Suppressor macrophage (primary cell): ENCODE measurements at places on chromosomes 2 and 18.
A peak's percentile ranks its signal among the peaks of the same experiment; 100 is the strongest.

- no peak for DNase-seq
These were observed 34.6 kb upstream of the SLC14A1 start for GRCh38 chr18:45689396-45689795.

- DNase-seq = no peak
These were observed 296.2 kb upstream of the SALL3 start for GRCh38 chr18:78683191-78684010.

GRCh38 chr18:25289001-25289631 is 62.9 kb downstream of the ZNF521 start:
- DNase-seq = no peak

- DNase-seq = no peak
These were observed 98.5 kb downstream of the MCFD2 start for GRCh38 chr2:46816846-46817726.

GRCh38 chr18:14948163-14948540 is 200.2 kb downstream of the ANKRD30B start:
- DNase-seq = no peak

DNA sequence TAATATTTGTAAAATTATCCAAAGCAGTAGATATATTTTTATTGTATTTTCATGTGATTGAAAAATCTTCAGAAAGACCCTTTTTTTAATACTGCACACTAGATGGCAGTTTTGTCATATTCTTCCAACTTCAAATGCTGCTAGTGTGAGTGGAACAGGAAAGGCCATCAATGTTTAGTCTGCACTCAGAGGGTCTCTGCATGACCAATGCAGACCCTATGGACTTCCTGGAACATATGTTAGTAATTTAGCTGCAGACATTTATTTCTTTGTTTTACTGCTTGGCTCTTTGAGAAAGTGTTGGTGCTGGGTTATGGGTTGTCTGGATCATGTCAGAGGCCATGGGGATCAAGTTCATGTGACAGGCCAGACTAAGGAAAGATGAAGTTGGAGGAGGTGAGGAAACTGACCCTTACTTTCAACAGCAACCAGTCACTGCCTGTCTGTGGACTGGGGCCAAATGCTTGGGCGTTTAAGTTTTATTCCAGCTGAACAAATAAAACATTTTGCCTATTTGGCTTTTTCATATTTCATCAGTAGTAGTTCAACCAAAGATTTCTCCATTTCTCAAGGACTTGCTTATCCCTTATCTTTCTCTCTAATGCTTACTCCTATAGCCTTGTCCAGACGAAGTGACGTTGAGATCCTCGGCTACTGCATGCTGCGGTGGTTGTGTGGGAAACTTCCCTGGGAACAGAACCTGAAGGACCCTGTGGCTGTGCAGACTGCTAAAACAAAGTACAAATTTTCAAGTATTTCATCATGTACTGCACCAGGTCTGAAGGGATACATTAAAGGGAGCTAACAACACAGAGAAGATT is 84.8 kb downstream of the VRK2 start:
- no peak for DNase-seq

- no peak for DNase-seq
These were observed 15.0 kb upstream of the INO80C start for GRCh38 chr18:35512761-35513160.

DNA sequence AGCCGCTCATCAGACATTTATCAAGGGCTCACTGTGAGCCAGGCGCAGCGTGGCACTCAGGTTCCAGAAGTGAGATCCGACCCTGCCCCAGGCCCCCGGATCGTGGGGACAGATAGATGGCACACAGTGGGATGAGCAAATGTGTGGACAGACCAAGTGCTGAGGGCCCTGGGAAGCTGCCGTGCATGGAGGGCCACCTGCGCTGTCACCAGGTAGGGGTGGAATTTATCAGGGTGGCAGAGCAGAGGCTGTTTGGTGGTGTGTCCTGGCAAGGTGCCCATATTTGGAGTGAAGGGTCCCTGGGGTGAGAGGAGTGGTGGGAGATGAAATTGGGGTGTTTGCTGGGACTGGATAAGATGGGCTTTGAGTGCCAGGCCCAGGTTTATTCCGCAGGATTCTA is 92.8 kb upstream of the HS6ST1 start:
- no peak for DNase-seq

GRCh38 chr18:79799619-79800370 is 2.1 kb downstream of the KCNG2 start:
- peak; percentile 36 for DNase-seq

GRCh38 chr2:196112418-196113034 is 43.9 kb upstream of the DNAH7 start:
- DNase-seq = no peak

GRCh38 chr2:239898292-239898925 is 126.7 kb downstream of the NDUFA10 start:
- no peak for DNase-seq

- peak; percentile 52 for DNase-seq
These were observed 2.6 kb upstream of the PTPN2 start for GRCh38 chr18:12886498-12887126.

DNA sequence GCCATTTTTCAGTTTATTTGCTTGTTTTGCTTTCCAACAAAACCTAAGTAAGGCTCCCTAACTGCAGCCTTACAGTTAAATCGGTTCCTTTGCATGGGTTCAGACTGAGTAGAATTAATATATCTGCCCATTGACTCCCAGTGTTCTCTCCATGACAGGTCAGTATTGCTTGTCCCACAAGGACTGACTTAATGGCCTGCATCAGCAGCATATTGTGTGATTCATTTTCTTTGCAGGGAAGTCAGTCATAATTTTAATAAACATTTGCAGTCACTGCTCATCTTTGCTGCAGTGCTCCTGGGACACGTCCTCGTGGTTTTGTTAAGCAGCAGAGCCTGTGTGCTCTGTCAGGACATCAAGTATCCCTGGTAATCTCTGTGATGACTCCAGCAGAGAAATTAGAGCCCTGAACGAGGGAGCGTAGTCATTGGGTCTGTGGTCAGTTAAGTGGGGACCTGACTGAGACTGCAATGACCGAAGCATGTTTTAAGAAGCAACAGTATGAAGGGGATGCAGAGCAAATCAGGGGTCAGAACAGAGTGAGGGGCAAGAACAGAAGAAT is 93.3 kb downstream of the CDH20 start:
- no peak for DNase-seq

DNA sequence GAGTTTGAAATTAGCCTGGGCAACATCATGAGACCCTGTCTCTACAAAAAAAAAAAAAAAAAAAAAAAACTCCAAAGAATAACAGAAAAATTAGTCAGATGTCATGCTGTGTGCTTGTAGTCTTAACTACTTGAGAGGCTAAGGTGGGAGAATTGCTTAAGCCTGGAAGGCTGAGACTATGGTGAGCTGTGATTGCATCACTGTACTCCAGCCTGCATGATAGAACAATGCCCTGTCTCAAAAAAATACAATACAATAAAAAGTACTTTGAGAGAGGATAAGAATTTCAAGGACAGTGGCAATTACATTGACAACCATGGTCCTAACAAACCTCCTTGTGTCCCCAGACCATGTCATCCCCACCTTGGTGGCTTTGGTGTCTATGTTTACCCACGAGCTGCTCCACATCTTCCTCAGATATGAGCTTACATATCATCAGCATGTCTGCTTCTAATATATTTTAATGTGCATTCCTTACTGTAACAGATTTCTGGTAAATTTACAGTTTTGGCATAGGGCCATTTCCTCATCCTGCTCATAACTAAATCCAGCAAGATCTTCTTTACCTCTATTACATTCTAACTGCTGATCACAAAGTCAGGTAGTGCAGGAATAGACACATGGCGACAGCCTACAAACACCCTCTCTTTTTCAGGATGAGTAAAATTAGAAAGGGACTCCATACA is 437.7 kb upstream of the HNRNPA3 start:
- DNase-seq = no peak

DNA sequence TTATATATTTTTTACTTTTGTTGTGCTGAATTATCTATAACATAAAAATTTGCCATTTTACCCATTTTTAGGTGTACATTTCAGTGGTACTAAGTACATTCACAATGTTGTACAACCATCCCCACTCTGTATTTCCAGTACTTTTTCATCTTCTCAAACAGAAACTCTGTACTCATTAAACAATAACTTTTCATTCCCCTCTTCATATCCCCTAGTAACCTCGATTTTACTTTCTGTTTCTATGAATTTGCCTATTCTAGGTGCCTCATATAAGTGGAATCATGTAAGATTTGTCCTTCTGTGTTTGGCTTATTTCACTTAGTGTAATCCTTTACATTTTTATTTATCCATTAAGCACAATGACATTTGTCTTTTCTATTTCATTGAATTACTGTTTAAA is 51.3 kb downstream of the GTF2A1L start:
- no peak for DNase-seq

GRCh38 chr2:46863882-46864281 is 51.7 kb downstream of the MCFD2 start:
- no peak for DNase-seq

GRCh38 chr2:64787019-64787365 is 133.3 kb upstream of the SERTAD2 start:
- no peak for DNase-seq

GRCh38 chr2:6999211-6999877 is 82.1 kb downstream of the RNF144A start:
- DNase-seq = no peak

DNA sequence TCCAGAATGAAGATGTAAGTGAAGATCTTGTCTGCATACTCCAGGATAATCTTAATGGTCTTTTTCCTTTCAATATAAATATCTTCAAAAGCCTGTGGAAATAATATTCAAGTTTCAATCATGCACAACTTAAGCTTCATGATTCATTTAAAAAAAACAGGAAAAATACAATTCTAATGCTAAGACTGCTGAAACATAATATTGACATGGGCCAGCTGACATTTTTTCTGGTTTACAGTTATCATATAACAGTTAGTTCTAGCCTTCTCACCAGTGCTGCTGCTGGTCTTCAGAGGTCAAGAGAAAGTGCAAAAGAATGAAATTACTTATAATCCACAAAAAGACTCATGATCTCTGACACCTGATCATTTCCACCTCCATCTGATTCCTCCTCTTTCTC is 110.4 kb upstream of the SCN1A start:
- DNase-seq = no peak

DNA sequence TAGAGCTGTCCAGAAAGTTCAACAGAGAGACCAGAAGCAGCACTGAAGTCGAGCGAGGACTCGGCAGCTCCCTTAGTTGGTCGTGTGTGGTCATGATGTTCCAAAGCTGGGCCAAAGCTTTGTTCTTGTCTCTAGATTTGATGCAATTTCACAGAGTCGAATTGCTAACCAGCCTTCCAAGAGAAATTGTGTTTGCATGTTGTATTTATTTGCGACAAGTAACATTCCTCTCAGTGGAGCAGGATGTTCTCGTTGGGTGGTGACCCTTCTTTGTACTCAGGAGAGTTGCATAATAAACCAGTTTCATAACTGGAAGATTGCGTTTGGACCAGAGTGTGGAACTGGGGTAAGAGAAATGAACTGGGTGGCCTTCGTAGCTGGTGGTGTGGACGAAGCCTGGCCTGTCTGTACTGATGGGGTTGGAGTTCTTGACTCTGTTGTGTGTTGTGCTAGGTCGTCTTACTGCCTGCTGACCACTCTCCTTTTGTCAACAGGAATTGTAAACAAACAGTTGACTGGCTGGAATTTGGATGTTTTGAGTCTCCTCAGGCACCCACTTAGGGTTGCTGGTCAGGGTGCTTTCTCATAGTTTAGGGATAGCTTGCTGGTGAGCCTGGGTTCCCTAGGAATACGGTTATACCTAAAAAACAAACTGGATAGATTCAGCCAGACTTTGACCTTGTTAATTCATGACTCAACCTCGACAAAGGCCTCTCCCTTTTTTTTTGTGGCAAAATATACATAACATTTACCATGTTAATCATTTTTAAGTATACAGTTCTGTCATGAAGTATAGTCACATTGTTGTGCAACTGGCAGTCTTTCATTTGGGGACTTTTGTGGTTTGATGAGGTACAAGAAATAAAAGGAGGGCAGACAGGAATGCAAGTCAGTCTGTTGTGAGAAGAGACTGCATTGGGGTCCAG is 28.9 kb upstream of the TOGARAM2 start:
- DNase-seq = peak; percentile 54

DNA sequence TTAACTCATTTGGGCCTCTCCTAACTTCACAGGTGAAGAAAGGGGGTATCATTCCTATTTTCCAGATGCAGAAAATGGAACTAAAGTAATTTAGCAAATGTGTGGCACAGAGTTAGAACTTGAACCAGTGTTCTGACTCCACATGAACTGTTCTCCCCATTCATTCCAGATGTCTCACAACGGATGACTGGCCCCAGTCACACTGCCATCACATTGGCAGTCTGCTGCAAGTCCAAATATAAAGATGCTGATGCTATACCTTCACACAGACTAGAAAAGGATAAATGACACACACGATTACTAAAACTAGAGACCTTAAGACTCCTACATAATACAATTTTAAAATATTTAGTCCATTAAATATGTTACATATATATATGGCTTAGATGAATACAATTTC is 195.7 kb downstream of the NBAS start:
- DNase-seq = no peak

DNA sequence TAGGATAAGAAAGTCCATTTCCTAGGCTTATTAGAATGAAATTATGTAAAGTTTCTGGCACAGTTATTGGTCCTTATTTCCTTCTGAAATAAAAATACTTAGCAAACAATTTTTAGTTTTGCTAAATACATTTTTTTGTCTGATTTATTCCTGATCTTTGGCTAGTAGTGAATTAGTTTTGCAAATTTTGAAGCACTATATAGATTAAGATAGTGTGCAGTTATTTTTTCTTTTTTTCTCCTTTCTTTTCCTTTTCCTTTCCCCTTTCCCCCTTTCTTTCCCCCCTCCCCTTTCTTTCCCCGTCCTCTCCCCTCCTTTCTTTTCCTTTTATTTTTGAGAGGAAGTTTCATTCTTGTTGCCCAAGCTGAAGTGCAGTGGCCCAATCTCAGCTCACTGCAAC is 59.7 kb downstream of the BIRC6 start:
- DNase-seq = no peak

GRCh38 chr2:146503366-146503765 is 1341.5 kb upstream of the ACVR2A start:
- DNase-seq = no peak

GRCh38 chr2:206442833-206443734 is at the start of gene ADAM23:
Gene ADAM23, plus strand, starts transcription at chr2:206443532. Its CDS starts 335 bp downstream, at chr2:206443867.
- DNase-seq = no peak

- no peak for DNase-seq
These were observed 6.8 kb downstream of the MBD2 start for GRCh38 chr18:54217624-54218023.

DNA sequence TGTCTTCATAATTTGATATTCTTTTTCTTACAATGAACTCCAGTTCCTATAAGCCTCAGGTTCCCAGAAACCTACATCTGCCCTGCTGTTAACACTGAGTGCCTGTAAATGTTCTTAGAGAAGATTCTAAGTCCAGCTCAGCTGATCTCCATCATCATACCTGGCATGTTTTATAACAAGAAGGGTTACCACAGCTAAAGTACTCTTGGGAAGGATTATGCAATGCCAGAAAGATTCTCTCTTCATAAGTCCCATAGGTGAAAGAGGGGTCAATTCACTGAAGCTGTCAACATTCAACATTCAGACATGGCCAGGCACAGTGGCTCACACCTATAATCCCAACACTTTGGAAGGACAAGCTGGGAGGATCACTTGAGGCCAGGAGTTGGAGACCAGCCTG is 31.3 kb upstream of the PTPN4 start:
- no peak for DNase-seq

- no peak for DNase-seq
These were observed 303.0 kb downstream of the NDUFA10 start for GRCh38 chr2:239721991-239722759.

- DNase-seq = no peak
These were observed 33.0 kb downstream of the ACYP2 start for GRCh38 chr2:54148391-54148790.
